Left ventricle myocardium superior (tissue), 1 donor: ENCODE measurements at places on chromosomes 11 and 22.
A peak's percentile ranks its signal among the peaks of the same experiment; 100 is the strongest.

- no peak for DNase-seq
Measured at GRCh38 chr22:31509061-31509762, 12.9 kb downstream of the SFI1 start.

DNA sequence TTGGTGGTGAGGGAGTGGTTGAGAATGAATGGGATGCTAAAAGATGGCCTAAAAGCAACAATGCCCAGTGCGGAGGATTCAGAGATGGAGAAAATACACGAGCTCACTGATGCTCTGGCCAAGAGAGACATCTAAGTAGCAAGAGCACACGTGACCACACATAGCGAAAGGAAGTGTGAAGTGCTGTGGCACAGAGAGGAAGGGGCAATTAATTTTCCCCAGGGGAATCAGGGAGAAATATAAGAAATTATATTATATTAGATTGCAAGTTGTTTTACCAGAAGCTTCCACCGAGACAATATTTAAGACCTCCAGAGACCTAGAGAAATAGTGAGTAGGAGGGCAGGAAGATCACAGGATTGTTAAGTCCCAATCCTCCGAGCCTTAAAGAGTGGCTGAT is 80.6 kb downstream of the RCN1 start:
- DNase-seq, result no peak

DNA sequence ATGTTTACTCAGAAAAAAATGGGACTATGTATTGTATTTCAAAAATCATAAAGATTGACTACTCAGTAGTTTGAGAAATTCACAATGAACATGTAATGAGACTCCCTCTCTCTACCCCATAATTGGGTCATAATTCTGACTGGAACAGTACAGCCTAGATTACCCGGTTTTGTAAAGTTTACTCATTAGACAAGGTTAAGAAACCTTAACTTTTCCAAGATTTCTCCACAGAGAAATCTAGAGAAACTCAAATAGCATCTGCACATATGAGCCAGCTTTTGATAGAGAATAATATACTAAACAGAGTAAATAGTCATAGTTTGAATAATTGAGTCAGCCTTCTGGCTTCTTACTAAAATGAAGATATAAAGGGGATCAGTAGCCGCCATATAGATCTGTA is 331.1 kb upstream of the MPPED2 start:
- DNase-seq, result no peak

DNA sequence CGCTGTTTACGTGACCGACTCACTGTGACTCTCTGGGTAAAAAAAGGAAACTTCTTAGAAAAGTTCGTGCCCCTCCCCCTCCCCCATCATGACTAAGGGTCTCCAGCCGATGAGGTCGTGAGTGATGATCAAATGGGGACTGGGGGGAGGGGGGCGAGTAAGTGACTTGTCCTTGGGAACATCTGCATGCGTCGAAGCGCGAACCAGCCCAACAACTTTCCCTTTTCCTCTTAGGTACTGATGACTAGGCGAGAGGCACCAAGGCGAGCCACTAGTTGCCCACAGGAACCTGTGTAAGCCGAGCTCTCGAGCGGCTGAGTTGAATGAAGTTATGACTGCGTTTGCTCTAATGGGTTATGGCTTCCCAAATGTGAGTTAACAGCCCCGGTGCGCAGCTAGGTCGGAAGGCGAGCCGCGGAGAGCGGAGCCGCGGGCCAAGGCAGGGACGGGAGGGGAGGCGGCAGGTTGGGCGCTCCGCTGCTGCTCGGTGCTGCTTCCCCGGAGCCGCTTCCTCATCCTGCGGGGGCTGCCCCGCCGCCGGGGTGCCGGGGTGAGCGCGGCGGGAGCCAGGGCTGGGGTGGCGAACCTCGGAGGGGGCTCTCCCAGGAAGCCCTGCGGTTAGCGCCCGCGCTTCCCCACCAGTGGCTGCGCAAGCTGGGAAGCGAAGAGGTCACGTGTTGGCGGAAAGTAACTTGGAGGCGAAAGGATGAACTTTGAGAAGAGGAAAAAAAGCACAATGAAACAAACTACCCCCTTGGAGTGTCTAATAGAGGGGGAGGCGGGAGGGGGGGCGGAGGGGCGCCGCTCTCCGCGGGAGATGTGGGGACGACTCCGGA is 22.1 kb upstream of the BDNF start:
- DNase-seq, result no peak

GRCh38 chr11:44946263-44946662 is 4.4 kb downstream of the TP53I11 start:
- peak; percentile 89 for DNase-seq

DNA sequence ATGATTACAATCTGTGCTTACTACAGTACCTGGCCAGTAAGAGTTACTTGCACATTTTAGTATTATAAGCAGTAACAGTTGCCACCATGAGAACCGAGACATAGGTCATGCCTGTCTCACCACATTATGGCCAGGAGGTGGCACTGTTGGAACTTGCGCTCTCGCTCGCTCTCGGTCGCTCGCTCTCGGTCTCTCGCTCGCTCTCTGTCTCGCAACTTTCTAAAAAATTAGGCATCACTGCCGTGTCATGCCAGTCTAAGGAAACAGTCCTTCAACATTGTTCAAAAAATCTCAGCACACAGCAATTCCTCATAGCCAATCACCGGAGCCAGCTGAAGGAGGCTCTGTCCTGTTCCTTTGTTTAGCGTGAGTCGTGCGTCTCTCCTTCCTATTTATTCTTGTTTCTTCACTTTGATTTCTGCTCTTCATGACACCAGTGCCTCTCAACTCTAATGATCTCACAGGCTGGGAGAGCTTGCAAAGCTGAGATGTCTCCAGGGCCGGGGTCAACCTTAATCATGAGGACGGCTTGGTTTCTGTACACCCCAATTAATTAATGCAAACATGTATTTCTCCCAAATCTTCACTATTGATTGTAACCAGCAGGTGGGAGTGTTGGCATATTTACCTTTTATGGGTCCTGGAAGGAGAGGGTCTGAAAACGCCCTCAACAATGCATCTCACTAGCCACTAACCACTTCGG is 6.3 kb upstream of the ADAMTS8 start:
- peak; percentile 79 for DNase-seq

DNA sequence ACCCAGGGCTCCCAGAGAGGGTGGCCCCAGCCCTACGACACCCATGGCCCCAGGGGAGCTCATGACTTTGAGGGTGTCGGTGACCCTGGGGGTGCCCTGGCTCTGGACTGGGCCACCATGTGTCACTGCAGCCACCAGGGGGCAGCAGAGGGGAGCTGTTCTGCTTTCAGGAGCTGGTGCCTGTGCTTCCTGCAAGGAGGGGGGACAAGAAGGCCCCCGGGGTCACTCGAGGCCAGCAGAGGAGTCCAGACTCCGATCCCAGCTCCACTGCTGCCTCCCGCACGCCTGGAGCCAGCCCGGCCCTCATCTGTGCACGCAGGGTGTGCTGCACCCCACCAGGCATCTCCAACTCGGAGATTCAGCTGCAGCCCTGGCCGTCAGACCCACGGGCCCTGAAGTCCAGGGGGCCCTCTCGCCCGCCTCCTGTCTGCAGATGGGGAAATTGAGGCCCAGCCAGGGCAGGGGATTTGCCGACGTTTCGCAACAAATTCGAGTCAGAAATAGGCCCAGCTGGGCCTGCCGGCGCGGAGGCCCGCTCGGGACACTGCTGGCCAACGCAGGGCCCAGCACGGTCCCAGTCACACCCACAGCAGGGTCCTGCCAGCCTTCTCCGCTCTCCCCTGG is 29.5 kb upstream of the WNT7B start:
- peak; percentile 97 for DNase-seq

GRCh38 chr11:46277313-46277621 is 195 bp upstream of the CREB3L1 start:
- DNase-seq, result no peak

- DNase-seq, result no peak
Measured at GRCh38 chr22:37972527-37972926, 11.8 kb downstream of the SOX10 start.

DNA sequence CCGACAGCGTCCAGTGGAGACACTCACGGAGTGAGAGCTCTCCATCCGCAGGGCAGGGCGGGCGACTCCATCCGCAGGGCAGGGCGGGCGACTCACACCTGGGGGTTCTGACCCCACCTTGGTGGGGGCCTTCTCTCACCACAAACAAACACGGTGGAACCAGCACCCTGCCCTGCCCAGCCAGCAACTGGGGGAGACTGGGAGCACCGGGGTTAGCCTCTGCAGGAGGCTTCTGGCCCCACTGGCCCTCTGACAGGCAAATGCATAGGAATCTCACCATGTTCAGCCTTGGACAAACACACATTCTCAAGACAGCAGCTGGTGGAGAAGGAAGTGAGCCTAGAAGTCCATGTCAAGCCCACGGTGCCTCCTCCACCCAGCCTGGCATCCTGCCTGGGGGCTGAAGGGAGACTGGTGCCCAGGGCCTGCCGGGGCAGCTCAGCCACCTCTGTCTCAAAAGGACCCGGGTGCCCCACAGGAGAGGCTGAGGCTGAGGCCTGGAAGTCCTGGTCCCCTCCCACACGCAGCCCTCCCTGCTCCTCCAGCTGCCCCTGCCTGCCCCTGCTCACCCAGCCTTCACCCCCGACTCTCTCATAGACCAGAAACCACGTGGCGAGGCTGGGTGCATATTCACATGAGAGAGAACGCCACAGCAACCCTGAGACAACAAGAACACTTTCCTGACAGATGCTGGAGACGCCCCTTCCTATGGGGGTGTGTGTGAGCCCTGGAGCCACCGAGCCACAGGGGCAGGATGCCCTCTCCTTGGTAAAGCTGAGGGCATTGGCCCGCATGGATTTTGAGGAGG is 98.4 kb upstream of the B3GAT1 start:
- DNase-seq, result no peak

DNA sequence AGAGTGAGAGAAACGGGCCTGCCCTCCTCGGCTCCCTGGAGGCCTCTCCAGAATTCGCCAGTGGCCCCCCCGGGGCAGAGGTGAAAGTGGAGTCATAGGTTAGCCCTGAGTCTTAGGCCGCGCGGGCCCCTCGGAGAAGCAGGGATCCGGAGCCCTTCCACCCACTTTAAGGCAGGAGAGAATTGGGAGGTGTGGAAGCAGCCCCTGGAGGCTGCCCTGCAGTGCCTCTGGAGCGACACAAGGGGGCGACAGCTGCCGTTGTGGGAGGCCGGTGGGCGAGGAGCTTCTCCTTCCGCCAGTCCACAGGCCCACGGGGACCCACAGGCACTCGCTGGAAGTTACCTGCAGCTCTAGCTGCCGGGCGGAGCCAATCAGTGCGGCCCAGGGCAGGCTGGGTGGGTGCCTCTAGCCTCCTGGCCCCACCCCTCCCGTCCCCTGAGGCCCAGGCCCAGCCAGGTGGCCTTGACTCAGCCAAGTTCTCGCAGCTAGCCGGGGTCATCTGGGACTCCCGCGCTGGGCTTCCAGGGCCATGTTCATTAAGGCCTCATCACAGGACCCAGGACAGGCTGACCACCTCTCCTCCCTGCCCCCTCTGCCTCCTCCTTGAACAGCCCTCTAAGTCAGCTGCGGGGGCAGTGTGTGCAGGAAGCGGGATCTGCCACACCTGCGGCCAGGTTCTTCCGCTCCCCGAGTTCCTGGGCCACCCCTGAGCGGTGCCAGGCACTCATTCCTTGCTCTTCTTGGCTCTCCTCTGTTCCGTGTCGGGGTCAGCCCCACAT is 5.0 kb downstream of the DGKZ start:
- DNase-seq, result peak; percentile 73

GRCh38 chr22:21861264-21861848 is 6.1 kb downstream of the MAPK1 start:
- DNase-seq, result no peak

DNA sequence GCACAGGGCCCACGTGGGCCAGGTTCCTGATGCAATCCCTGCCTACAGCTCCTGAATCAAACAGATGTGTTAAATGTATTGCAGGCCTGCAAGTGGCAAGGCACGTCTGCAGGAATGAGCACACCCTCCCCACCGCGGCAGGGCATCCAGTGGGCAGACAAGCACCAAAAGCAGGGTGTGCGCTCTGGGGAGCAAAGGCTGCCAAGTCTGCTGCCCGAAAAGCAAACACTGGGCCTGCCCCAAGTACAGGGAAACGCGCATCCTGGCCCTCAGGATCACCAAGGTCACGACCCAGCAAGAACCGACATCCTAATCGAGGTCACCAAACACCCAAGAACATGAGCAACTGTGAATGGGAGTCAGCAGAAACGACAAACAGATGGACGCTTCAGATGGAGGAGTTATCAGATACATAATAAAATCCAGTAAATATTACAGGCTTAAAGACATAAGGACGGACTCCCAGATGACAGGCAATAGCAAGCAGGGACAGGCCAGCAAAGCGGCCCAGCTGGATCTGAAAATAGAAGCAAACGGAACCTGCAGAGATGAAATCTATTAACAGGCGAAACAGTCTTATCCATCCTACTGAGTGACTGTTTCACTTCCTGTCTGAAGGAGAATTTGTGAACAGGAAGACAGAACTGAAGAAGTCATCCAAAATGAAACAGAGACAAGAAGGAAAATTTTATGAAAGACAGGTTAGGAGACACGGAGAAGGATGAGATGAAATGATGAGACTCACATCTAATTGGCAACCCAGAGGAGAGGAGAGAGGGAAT is 26.7 kb downstream of the CARS1 start:
- peak; percentile 21 for DNase-seq
